Urothelium cell line (cell line): ENCODE measurements at places on chromosomes 4 and X.
A peak's percentile ranks its signal among the peaks of the same experiment; 100 is the strongest.

- DNase-seq = no peak
These were observed 132.4 kb upstream of the LIMCH1 start for GRCh38 chr4:41405464-41406112.

GRCh38 chr4:146507632-146508031 lies 14.1 kb downstream of the SLC10A7 start:
- DNase-seq = no peak

- DNase-seq = no peak
These were observed 2.3 kb downstream of the SH3TC1 start for GRCh38 chr4:8201321-8201781.

- DNase-seq = no peak
These were observed 423.1 kb upstream of the INTU start for GRCh38 chr4:127209580-127210095.

DNA sequence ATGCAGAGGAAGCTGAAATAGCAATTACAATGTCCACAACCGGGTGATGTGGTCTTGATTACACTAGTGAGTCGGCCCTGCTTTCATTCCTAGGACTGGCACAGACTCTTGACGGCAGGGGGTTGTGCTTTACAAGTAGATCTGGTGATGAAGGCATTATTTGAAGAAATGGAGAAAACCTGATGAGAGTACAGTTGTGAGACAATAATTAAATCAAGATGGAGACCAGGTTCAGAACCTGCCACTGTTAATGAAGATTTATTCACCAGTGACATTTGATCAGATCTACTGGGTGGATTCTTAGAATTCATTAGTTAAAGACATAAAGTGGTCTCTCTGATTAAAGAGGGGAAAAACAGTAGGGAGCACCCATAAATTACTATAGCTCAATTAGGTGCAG lies 747.2 kb downstream of the STPG2 start:
- DNase-seq = no peak

- no peak for DNase-seq
These were observed 103.6 kb downstream of the RAPGEF2 start for GRCh38 chr4:159206427-159206871.

DNA sequence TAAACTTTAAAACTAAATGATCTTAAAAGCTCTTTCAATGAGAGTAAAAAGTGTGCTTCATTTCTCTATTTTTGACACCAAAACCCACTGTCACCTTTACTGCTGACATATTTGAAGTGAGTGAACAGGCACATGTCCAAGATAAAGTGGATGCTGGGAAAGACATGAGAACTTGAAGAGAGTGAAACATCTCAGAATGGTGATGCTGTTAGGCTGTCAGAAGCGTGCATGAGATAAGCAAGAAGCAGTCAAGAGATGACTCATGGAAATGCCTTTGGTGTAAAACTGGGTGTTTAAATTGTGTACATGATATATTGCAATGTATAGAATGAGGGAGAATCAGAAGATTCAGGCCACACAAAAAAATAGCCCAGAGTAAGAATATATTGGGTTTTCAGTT lies 21.8 kb upstream of the GBA3 start:
- DNase-seq = no peak

GRCh38 chr4:177235026-177235425 lies 74.6 kb upstream of the NEIL3 start:
- DNase-seq = no peak

DNA sequence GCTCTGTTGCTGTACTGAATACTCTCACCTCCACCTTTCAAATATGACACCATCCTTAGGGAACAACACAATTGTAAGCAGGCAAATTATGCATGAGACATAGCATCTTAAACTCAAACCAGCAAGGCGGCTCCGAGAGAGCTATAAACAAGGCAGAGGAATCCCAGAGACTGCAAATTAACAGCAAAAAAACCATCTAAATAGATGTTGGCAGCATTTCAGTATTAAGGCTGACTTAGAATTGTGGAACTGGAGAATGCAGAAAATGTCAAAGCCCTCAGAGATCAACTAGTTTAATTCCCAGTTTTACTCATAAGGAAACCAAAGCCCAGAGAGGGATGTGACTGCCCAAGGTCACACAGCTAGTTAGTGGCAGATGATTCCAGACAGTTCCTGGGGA lies 37.2 kb upstream of the SPANXC start:
- DNase-seq = no peak

DNA sequence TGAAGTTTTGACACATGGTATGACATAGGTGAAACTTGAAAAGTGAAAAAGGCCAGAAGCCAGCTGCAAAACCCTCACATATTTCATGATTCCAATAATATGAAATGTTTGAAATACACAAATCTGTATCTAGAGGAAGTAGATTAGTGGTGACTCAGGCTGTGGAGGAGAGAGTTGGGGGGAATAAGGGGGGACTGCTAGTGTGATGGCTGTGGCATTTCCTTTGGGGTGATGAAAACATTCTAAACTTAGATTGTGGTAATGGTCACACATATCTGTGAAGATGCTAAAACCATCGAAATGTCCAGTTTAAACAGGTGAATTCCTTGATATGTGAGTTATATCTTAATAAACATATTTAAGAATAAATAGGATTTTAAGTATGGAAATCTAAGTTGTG lies 343.5 kb upstream of the SFRP2 start:
- no peak for DNase-seq

- peak; percentile 37 for DNase-seq
These were observed 342.3 kb upstream of the GALNT7 start for GRCh38 chr4:172826346-172826745.

GRCh38 chr4:1511441-1512041 lies 105.3 kb upstream of the NKX1-1 start:
- DNase-seq = peak; percentile 23

DNA sequence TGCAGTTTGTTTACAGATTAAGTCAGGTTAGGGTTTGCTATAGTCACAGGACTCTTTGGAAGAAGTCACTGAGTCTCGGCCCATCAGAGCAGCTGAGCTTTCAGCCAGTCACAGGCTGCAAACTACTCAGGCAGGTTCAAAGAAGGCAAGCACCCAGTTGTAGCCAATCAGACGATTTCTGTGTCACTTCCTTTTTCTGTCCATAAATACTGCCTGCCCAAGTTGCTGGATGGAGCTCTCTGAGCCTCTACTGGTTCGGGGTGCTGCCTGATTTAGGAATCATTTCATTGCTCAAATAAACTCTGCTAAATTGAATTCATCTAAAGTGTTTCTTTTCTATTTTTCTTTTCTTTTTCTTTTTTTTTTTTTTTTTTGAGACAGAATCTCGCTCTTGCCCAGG lies 7.3 kb upstream of the SH3BP2 start:
- DNase-seq = no peak

DNA sequence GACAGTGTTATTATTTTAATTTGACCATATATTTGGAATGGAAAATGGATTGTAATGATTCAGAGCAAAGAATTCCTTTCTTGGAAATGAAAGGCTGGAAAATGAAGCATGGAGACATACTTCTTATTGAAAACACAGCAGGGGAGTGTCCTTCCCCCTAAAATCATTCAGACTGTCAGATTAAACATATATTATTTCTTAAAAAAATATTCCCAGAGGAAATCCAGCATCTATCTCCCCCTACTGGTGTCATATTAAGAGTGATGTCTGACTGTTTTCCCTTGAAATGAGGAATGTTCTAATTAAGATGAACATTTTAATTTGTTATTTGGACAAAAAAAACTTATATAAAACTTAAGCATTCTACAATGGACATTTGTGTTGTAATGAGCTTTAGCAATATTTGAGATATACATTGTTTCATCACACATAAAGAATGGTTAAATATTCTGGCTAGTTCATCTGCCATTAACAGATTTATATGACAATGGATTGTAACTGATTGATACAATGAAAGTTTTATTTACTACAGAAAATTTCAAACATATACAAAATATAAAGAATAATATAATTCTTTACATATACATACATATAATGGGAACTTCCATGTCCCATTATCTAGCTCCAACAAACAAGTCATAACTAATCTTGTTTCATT lies 264.6 kb downstream of the SPRY1 start:
- no peak for DNase-seq

GRCh38 chr4:82284475-82284857 lies 89.3 kb downstream of the HNRNPD start:
- DNase-seq = peak; percentile 21

GRCh38 chr4:152961773-152962115 lies 25.6 kb downstream of the FHDC1 start:
- DNase-seq = no peak

GRCh38 chrX:45329217-45329616 lies 128.5 kb upstream of the DIPK2B start:
- peak; percentile 29 for DNase-seq

- DNase-seq = no peak
These were observed 316.6 kb upstream of the BOD1L1 start for GRCh38 chr4:13944095-13944511.

- DNase-seq = no peak
These were observed 25.9 kb downstream of the UNC5C start for GRCh38 chr4:95522682-95523530.

DNA sequence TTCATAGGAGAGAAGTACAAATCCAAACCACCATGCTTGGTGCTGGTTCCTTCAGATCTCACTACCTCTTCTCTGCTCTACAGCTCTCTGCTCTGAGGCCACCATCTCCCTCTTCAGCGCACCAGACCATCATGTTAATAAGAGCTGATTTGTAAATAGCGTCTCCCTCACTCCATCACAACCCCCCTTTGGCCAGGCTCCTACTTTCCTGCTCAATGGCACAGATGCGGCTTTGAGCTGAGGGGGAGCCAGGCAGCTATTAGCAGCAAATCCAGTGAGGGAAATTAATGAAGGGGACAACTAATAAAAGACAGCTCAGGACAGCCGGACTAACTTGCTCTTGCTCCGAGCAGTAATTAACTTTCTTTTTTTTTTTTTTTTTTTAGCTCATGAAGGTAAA lies 13.1 kb downstream of the NEUROG2 start:
- DNase-seq = no peak

DNA sequence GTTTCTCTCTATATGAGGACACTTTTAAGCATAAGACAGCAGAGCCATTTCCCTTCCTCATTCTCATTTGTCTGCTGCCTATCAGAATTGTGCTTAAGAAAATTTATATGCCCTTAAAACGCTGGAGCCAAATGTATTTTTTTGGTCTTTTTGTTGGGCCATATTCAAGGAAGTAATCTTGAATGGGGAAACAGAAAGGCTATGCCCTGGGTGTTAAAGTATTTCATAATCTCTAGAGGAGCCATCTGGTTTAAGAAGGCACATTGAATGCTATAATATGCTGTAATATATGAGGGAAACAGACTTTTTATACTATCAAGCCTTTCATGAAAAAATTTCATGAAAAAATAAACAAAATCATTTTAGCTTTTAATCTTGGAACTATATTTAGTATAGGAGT lies 4.3 kb downstream of the DMD start:
- no peak for DNase-seq

GRCh38 chrX:24542756-24543155 lies 77.7 kb downstream of the PDK3 start:
- DNase-seq = no peak

- DNase-seq = no peak
These were observed 5.3 kb downstream of the MPC1L start for GRCh38 chrX:40628506-40628905.

- no peak for DNase-seq
These were observed 704.8 kb upstream of the TENM3 start for GRCh38 chr4:181538431-181538830.

- DNase-seq = peak; percentile 85
These were observed 64.2 kb downstream of the SPINK2 start for GRCh38 chr4:56757261-56757746.

DNA sequence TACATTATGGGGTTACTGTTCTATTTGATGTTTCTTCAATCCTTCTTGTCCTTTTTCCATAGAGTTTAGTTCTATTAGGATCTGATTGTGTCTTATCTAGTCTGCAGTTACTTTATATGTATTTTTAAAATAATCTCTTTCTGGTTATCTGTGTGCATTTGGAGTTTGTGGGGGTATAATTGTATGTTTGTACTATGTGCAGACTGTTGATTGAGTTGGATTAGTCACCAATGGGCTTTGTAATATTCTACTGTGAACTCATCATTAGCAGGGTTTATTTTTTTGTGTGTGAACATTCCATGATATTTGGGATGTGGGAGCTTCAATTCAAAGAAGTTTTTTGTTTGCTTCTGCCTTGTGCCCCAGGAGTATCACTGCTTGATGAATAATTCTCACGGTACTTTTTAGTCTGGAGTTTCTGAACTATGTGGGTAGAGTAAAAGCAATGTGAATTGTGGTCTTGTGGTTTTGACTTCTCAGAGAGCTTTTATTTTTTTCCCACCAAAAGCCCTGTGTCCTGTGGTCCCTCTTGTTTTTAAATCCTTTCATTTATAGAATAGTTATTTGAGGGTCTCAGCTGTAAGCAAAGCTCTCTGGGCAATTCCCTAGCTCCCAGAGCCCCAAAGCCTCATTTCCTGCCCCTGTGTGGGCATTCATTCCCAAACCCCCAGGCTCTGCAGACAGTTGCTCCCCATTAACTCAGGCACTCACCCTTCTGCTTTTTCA lies 127.8 kb downstream of the PHKA2 start:
- DNase-seq = no peak

- DNase-seq = peak; percentile 38
These were observed 5.9 kb downstream of the RTL3 start for GRCh38 chrX:78653118-78653822.
